ENCODE measurements at places on chromosomes 2 and 18. TPM values are rescaled to one million over a fixed set of nuclear protein-coding genes. Genes with fewer than 3 reads are reported as not detected.

EFR3B gene
- 0.34 TPM for total RNA-seq

RAD51AP2 gene
- under 0.01 TPM for total RNA-seq

HMSD gene
- total RNA-seq = not detected

ERICH2 gene
- total RNA-seq = not detected

MERTK gene
- total RNA-seq = 0.46 TPM

PCARE gene
- not detected for total RNA-seq

TUBA3E gene
- not detected for total RNA-seq

RIT2 gene
- total RNA-seq = not detected

PLCL1 gene
- total RNA-seq = not detected

Data from LHCN-M2 (cell line).